ENCODE measurements at places on chromosomes 2 and 18.

DNA sequence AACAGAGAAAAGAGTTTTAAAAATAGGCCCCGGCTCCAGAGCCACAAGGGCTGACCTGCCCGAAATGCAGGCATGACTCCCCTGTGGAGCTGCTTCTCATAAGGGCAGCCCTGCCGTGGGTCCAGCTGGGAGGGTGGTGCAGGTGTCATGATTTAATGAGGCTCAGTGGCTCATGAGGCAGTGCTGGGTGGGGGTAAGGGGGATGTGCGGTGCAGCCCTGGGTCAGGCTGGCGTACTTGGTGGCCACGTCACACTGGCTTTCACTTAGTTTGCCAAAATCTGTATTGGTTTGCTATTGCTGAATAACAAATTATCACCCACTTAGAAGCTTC, 33.6 kb downstream of the HJURP start:
- no peak for DNase-seq

DNA sequence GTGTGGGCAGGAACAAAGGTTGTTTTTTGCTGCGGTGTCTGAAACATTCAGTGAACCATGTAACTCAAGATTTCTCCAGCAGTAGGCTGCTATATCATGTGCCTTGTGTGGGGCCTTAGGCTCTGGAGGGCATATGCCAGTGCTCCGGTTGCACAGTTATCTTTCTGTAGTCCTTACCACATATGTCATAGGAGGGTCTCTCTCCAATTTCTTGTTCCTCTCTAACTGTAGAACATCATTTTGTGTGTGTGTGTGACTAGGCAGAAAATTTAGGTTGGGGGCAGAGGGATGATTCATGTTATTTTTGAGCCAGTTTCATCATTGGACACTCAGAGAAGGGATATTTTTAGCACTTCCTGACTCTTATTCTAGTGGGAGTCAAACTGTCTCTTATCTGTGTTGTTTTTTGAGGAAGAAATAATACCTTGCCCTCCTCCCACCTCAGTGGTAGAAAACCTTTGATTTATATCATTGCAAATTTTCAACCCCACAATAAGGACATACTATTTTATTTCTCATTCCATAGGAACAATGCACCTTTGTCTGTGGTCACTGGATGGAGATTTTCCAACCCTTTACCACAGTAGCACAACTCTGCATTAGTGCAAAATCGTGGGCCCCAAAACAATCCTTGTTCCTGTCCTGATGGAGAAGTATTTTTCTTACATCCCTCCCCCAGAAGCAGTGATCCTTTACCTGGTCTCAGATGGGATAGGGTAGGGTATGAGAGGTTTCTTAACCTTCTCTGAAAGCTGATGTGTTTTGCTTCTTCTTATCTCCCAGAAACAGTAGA, 113.9 kb downstream of the CCDC74A start:
- DNase-seq, result no peak

- DNase-seq, result no peak
These were observed 97.2 kb upstream of the PKDCC start for GRCh38 chr2:41950666-41950960.

GRCh38 chr18:53702480-53702879, 522.0 kb downstream of the MBD2 start:
- no peak for DNase-seq

- no peak for DNase-seq
These were observed 79.1 kb upstream of the DLX2 start for GRCh38 chr2:172181840-172182239.

Data from stimulated activated CD4-positive, alpha-beta T cell treated with anti-CD3 and anti-CD28 coated beads, Interleukin-12 subunit alpha, Interleukin-12 subunit beta, amount 100 ng/mL, for 48 hours (primary cell).